ENCODE measurements at places on chromosomes 11 and 22.
A peak's percentile ranks its signal among the peaks of the same experiment; 100 is the strongest.

GRCh38 chr22:49077586-49077985, 750.1 kb downstream of the BRD1 start:
- no peak for DNase-seq

- DNase-seq, result no peak
Observed at GRCh38 chr11:122902951-122903350, 20.4 kb downstream of the JHY start.

DNA sequence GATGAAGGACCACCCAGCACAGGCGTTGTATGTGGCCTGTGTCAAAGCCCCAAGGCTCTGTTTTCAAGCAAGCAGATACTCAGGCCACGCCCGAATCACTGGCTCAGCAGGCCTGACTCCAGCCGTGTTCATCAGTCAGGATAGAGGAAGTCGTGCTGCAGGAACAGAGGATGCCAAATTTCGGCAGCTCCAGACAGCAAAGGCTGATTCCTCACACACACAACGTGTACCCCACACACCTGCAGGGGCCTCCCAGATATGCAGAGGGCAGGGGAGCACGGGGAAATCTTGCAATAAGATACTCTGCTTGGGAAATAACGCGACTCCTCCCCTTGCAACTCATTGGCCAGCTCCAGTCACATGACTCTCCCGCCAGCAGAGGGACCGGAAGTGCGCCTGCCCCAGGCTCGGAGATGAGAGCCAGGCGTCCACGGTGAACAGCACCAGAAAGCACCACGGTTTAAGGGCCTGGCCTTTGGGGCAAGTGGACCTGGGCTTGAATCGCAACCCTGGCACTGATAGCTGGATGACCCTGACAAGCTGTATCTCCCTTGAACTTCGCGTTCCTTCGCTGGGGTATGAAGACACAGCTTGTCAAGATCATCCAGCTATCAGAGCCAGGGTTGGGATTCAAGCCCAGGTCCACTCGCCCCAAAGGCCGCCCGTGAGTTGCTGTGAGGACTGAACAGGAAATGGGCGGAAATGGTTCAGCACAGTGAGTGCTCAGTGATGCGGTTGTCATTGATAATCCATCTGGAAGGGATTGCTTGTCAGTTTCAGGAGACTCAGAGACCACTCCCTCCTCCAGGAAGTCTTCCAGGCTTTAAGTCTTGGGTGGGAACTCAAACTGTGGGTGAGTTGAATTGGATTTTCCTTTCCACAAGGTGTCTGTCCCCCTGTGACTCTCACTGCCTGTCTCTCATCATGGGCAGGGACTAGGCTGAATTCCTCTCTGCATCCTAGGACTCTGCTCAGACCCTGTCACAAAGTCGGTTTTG, 88.5 kb downstream of the MYEOV start:
- no peak for DNase-seq

DNA sequence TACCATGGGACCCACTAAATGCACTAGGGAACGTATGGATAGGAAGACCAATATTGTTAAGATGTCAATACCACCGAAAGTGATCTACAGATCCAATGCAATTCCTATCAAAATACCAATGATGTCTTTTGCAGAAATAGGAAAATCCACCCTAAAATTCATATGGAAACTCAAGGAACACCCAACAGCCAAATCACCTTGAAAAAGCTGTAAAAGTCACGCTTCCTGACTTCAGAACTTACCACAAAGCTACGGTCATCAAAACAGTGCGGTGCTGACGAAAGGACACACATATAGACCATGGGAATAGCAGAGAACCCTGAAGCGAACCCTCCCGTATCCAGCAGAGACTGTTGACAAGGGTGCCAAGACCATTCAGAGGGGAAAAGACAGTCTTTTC, 20.5 kb downstream of the BRD1 start:
- DNase-seq, result no peak

GRCh38 chr11:34586488-34587281, 34.2 kb upstream of the EHF start:
- no peak for DNase-seq

GRCh38 chr11:124899383-124900145, 1.9 kb upstream of the ROBO4 start:
- DNase-seq, result no peak

- DNase-seq, result no peak
Observed at GRCh38 chr11:6602096-6602940, 1.1 kb downstream of the RRP8 start.

DNA sequence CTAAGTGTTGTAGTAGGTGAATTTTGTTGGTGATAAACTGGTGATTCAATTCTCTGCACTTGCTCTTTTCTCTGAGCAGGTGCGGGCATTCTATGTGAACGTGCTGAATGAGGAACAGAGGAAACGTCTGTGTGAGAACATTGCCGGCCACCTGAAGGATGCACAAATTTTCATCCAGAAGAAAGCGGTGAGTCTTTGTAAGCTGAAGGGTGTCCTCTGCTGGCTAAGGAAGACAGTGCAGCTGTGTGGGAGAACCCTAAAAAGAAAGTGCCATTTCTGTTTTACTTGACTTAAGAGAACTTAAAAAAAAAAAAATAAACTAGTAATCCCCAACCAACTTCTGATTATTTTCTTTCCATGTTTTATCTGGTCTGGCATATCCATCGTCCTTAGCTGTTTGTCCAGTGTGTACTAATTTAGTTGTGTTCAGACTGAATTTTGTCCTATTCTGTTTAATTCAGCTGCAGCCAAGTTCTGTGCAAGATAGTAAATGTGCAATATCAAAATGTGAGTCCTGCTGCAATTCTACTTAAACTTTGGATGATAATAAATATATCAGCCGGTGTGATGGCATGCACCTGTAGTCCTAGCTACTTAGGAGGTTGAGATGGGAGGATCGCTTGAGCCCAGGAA, 29.6 kb downstream of the CAT start:
- DNase-seq, result peak; percentile 42

All from A549 (cell line).